AG09319 (cell line): ENCODE measurements at places on chromosomes 3 and 15.

DNA sequence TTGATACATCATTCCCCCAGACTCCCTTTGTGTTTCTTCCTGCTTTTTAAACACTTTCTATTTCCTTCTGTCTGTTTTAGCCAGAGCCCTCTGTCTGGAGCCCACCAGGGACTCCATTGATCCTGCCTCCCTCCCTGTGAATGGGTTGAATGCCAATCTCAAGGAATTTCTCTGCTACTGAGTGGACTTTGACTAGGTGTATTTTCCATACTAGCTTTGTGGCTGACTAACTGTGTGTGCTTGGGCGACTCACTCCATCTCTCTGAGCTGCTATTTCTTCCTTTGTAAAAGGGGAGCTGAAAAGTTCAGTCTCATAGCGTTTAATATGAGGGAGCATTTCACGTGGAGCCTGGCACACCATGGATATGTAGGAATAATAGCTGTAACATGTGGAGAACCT lies 98.8 kb downstream of the EEFSEC start:
- DNase-seq, result no peak

- no peak for DNase-seq
Measured at GRCh38 chr15:62050115-62050514, 10.1 kb downstream of the VPS13C start.

- DNase-seq, result no peak
Measured at GRCh38 chr15:63135804-63136203, 14.1 kb downstream of the LACTB start.

DNA sequence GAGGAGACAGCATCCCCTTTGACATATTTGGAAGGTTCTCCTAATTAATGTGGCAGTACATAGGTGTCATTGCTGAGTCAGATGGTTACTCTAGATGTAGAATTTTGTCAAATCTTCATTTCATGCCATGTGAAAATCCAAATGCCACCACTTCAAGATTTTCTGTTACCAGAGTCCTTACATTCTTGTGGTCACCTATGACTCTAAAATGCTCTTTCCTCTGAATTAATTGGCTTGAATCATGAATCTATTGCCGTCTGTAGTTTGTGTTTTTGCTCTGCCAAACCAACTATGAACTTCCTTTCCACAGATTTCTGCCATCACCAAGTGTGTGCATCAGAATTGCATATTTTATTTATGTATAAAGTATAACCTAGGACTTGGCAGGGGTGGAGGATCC lies 269.4 kb upstream of the ZPLD1 start:
- no peak for DNase-seq

DNA sequence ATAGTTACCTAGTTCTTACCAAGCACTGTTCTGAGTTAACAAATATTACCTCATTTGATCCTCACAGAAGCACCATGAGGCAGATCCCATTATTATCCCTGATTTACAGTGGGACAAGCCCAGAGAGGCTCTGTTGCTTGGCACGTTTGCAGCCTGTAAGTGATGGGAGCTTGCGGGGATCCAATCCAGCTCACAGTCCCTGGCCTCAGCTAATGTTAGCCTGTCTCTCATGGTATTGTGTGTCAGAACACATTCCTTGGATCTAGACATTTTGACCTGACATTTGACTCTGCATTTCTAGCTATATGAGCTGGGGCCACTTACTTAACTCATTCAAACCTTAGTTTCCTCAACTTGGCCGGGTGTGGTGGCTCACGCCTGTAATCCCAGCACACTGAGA lies 246.9 kb upstream of the LRTM1 start:
- no peak for DNase-seq

DNA sequence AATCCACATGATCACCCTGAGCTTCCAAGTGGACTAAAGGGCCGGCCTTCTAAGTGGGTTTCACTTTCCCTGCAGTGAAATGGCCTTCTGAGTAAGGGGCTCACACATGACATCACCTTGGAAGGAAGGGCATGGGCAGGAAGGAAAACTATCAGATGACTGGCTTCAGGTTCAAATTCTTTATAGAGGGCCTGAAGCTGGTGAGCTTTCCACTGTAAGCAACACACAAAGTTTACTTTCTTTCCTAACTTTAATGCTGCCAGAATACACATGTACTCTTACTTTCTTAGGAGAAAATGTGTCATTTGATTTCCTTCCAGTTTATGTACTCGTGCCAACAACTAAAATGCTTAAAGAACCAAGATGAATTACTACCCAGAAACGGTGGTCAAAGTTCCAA lies 475.6 kb downstream of the FOXP1 start:
- no peak for DNase-seq

GRCh38 chr3:101722394-101723173 lies 1.8 kb upstream of the CEP97 start:
- DNase-seq, result no peak

DNA sequence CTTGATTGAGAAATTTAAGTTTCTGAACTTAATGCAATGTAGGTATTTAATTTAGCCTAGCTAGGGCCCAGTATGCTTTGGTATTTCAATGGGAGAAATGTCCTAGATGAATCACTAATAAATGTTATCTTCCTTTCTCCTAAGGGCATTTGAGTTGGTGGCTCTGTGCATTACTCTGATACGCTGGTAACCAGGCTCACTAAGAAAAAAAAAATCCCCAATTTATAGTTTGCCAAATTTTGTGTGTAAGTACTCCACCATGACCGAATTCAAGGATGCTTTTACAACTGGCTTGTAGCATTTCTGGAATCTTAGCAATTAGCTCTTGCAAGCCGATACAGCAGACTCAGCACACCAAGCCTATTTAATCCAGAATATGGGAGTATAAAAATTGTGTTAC lies 94.6 kb upstream of the LPP start:
- no peak for DNase-seq

GRCh38 chr3:153484842-153485241 lies 322.8 kb downstream of the RAP2B start:
- DNase-seq, result no peak

GRCh38 chr3:197753263-197753662 lies 3.6 kb downstream of the FYTTD1 start:
- DNase-seq, result no peak

DNA sequence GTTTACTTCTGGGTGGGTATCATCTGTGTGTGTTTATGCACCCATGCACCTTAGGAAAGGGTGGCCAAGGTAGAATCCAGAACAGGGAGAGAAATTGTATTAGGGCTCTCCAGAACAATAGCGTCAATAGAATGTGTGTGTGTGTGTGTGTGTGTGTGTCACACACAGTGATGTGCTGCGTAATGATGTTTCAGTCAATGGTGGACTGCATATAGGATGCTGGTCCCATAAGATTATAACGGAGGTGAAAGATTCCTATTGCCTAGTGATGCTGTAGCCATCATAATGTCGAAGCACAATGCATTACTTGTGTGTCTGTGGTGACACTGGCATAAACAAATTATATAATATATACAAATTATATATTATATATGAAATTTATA lies 69.3 kb upstream of the PRR23C start:
- no peak for DNase-seq

DNA sequence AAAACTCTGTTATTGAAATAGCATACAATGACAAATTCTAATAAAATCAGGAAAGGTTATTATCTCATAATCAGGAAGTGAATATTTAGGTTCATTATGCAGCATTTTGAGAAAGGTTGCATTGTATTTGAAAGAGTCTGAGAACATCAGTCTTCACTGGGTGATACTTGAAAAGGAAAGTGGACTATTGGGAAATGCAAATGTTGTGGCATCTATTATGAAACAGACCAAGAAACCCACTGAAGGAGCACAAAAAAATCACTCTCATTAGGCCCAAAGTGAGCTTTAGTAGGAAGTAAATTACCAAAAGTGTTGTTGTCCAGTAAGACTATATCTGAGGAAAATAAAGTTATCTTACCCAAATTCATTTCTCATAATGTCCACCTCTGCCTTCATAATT lies 90.8 kb downstream of the ZPLD1 start:
- no peak for DNase-seq

- DNase-seq, result no peak
Measured at GRCh38 chr15:40104296-40104864, 4.3 kb downstream of the BMF start.

GRCh38 chr3:154642145-154642544 lies 212.2 kb upstream of the GPR149 start:
- DNase-seq, result no peak

DNA sequence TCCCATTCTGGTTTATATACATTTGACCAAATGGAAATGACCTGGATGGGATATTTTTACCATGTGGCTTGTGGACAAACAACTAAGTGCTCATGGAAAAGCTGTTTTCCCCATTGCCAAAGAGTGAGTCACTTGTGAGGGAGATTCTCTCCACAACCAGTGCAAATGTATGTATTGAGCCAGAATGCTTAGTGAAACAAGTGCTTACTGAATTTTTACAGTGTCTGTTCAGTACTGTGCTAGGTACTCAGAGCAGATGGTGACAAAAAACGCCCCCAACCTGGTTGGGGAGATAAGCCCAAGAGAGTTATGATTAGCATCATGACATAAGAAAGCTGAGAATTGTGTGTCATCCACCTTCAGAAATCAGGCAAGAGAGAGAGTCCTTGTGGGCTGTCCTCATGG lies 2.3 kb downstream of the CHP1 start:
- no peak for DNase-seq

- DNase-seq, result no peak
Measured at GRCh38 chr3:62319570-62320243, 53.6 kb downstream of the FEZF2 start.

DNA sequence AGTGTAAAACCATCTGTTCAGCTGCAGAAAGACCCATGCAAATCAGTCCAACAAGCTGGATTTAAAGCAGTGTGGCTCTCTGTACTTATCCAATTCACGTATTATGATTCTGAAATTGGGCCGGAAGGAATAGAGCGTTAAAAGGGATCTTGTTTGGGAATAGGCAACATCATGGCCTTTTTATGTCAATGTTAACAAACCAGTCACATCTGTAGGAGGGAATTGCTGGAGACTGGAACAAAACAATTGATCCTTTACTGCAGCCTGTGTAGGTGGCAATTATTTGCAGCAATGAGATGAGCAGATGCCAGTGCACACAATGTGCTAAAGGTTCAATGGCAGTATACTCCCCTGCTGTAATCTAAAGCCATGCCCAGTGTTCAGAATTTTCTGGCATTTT lies 887.4 kb upstream of the ROBO1 start:
- no peak for DNase-seq

GRCh38 chr15:80999623-81000036 lies 1.1 kb upstream of the TLNRD1 start:
- DNase-seq, result no peak

DNA sequence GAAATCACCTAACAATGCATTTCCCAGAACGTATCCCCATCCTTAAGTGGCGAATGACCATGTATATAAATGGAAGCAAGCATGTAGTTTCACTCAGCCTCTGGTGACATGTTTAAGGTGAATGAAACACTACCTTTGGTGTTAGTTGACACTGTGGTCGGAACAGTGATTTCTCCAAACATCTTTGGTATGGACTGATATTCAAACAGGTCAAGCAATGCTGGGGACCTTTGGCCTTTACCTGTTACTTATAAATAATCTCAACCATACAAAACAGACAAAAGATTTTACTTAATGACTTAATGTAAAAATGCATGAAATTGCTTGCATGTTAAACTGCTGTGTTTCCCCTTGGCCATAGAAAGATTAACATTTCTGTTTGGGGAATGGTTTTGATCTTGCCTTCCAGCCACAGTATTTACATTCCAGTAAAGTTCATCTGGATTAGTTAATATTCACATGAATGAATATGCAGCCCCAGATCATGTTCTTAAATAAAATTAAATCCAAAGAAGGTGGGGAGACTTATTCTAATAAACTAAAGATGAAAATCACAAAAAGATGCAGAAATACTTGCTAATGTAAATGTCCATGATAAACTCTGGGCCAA lies 74.4 kb upstream of the HES1 start:
- peak; percentile 7 for DNase-seq

GRCh38 chr15:80059786-80060355 lies 395 bp downstream of the ZFAND6 start:
- no peak for DNase-seq

- no peak for DNase-seq
Measured at GRCh38 chr3:6066397-6066796, 794.5 kb upstream of the GRM7 start.

DNA sequence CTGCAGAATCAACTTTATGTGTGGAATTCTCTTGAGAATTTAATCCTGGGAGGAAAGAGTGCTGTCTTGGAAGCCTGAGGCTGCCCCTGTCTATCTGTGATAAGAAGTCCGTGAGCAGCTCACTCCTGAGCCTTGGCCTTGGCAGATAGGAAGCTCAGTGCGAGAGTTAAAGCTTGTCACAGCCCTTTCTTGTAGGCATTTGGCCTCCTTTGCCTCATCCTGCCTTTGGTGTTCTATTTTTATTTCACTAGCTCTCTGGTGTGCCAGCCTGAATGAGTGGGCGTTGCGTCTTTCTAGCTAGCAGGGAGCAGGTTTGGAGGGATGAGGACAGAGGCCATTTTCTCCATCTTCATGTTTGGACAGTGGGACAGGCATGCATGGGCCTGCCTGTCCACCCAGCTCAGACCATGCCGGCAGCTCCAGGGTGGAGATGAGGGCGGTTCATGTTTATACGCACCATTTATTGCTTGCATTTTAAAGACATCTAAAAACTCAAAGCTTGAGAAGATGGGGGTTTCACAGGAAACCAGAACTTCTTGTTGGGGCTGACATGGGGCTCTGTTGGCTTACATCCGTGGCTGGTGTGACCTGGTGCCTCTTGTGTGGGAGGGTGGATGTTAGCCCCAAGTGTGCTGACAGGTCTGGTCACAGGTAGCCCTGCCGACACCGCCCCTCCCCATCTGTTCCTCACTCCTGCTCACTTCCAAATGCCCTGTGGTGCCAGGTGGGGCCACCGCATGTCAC lies 29.8 kb downstream of the IRAK2 start:
- no peak for DNase-seq

DNA sequence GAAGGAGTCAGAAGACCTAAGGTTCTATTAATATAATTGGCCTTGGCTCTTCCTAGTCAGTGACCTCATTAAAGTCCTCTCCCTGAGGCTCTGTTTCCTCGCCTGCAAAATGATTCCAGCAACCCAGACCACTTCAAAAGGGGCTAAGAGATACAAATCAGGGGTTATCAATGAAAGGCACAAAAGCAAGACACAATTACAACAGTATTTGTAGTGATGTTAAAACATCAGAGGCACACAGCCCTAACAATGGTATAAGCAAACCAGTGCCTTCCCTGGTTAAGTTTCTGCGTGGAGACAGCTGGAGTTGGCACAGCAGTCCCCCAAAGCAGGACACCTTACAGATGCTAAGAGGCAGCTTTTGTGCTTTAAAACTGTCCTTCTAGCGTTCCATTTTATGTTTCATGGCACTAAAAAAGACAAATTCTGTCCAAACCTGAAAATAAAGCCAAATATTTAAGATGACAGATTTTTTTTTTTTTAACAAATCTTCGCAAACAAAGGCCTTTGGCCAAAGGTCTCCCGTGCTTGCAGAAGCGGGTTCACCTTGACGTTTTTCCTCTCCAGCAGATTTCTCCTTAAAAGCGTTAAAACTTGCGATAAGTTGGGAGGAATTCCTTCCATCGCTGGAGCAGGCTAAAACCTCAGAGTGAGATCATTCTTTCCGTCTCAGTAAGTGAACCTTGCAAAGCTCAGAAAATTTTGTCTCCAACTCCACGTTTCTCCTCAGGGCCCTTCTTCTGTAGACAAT lies 999 bp downstream of the ZNF280D start:
- no peak for DNase-seq

- DNase-seq, result no peak
Measured at GRCh38 chr3:174583396-174583795, 275.7 kb upstream of the NAALADL2 start.

- no peak for DNase-seq
Measured at GRCh38 chr15:31398677-31399301, 72.2 kb downstream of the KLF13 start.
